Activated naive CD4-positive, alpha-beta T cell (primary cell): ENCODE measurements at places on chromosomes 1 and 21.

DNA sequence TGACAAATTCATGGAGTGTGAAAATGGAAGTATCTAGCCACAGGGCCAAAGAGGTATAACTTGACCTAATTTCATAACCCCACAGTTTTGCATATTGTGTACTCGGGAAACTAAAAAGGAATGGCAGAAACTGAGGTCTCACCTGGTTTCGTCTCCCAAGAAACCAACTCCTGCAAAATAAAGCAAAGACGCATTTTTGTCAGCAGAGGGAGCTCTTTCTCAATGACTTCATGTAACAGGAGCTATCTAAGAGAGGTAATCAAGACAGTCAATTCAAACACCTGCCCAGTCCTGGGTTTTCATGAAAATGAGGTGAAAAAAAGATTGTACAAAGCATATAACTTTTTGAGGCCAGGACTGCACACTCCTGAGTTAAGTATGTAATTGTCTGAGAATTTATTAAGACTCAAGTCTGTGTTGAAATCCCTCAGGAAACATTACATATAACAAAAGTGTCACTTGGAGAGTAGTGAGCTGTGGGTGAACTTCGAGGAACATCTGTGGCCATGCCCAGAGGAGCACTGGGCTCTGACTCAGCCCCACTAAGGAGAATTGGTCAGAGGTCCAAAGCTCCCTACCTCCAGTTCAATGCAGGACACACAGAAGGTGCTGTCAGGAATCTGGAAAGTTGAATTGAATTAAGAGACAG, 17.6 kb downstream of the FCRL4 start:
- no peak for DNase-seq

GRCh38 chr1:116919802-116920201, 10.1 kb downstream of the PTGFRN start:
- no peak for DNase-seq

GRCh38 chr1:2564815-2565374, 8.7 kb downstream of the TNFRSF14 start:
- DNase-seq, result no peak

DNA sequence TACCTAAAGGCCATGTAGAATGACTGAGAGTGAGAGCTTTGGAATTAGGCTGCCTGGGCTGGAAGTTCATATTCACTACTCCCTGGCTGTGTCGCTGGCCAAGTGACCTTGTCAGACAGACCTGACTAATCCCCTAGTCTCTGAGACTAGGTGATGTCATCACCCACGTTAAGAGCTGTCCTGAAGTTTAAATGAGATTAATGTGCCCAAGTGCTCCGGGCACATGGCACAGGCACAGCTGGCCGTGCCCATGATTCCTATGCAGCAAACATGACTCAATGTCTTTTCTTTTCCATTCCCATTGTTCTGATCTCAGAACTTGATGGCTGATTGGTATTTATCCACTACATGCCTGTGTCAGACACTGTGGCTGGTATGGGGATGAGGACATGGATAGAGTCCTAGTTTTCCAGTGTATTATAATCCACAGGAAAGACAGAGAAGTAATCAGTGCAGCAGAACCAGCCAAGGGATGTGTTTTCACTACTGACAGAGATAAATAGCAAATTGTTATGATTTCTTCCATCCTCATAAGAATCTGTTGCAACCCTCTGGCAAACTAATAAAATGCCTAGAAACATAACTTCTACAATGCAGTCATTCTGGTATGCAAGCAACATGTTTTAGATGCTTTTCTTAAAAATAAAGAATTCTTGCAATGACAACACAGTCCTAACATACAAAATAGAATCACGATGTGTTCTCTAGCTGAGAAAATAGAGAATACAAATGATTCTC, 180.9 kb downstream of the PCP4 start:
- no peak for DNase-seq

- DNase-seq, result peak; percentile 44
These were observed at the start of gene TNFRSF25 for GRCh38 chr1:6466023-6466422. Gene TNFRSF25, minus strand, starts transcription at chr1:6466173. Its CDS starts 66 bp downstream, at chr1:6466107.

GRCh38 chr1:19391596-19391981, 79.5 kb downstream of the SLC66A1 start:
- DNase-seq, result no peak

GRCh38 chr1:182599339-182599738, 4.8 kb downstream of the RGS16 start:
- DNase-seq, result no peak

DNA sequence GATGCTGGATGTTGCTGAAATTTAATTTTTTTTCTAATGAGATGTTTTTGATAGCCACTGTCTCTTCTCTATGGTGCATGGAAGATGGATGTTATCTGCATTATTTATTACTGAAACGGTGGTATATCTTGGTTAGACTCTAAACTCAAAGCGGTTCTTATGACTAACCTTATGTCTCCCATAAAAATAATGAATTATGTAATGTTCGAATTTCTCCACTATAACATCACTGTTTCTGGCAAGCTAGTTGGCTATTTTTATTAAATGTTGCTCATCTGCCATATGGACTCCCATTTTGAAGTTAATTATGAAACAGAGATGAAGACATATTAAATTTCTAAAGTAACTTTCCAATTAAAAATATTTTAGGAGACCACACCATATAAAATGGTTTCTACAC, 808.6 kb upstream of the ADGRL4 start:
- no peak for DNase-seq

DNA sequence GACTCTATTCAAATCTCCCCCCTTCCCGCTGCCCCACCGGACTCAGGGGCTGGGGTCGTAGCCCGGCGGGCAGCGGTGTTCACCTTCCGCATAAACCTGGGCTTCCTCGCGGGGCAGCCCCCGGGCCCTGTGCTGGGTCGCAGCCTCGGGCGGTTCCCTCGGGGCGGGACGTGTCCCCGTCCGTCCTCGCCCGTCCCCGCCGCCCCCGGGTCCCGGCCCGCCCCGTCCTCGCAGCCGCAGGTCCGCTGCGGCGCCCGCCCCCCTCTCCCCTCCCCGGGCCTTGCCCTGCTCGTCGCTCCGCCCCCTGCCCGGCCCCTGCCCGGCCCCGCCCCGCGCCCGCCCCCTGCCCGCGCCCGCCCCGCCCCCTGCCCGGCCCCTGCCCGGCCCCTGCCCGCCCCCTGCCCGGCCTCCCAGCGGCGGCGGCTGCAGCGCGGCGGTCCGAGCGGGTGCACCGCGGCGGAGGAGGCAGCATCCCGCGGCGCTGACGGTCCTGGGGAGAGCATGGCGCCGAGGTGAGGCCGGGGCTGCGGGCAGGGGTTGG, at the start of gene COL18A1:
COL18A1 (plus strand) TSS at position 436 of the 541 bp plus-strand sequence; CDS start at position 502, 66 bp downstream.
- peak; percentile 43 for DNase-seq

GRCh38 chr1:247854899-247855545, 2.0 kb upstream of the TRIM58 start:
- DNase-seq, result no peak

- DNase-seq, result no peak
These were observed 328.4 kb downstream of the PLA2G4A start for GRCh38 chr1:187157115-187157514.

DNA sequence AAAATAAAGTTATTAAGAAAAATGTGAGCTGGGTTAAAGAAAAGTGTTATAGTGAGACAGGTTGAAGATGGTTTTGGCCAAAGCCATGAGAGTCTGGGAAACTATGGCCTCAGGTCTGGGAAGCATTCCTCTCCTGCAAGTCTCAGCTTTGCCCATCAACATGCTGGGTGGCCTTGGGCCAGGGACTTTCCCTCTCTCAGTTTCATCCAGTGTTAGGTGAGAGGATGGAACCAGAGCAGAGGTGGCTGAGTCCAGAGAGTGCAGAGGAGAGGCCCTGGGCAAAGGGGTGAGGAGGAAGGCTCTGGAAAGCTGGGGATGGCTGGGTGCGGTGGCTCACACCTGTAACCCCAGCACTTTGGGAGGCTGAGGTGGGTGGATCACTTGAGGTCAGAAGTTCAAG, 10.5 kb downstream of the PADI2 start:
- no peak for DNase-seq

- peak; percentile 44 for DNase-seq
These were observed 7.7 kb downstream of the ENSA start for GRCh38 chr1:150621497-150622302.

GRCh38 chr1:2442661-2443060, 30.3 kb upstream of the PEX10 start:
- no peak for DNase-seq

DNA sequence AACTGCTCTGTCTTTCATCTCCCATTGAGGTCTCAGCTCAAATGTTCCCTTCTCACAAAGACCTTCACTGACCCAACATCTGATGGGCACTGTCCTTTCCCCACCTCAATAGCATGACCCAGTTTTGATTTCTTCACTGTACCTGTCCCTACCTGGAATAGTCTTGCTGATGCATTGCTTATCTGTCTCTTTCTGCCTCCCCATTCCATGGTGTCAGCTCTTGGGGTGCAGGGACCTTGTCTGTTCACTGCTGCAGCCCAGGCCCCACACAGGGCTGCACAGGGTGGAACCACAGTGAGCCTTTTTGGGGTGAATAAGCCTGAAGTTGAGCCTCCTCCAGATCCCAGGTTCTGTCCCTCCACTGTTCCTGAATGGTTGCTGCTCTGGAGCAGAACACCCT, 414.9 kb downstream of the PTPRU start:
- no peak for DNase-seq

DNA sequence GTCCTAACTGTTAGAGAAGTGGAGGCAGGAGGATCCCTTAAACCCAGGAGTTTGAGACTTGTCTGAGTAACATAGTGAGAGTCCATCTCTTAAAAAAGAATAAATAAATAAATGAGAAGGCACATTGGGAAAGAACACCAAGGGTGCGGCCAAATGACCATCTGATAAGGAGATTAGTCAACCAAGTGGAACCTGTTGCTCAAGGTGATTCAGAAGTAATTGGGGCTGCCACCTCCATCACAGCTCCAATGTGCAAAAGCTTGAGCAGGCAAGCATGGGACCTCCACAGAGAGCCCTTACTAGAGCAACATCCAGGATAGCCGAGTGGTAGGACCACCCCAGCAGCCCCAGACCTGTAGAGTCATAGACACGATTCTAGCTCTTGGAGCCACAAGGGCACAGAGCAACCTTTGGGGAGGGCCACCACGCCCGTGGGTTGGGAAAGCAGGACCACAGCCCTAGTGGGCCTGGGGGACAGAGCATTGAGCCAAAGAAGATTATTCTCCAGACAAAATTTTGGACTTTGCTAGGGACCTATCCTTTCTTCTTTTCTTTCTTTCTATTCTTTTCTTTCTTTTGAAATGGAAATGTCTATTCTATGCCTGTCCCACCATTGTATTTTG, 40.9 kb downstream of the KCNK1 start:
- DNase-seq, result no peak

DNA sequence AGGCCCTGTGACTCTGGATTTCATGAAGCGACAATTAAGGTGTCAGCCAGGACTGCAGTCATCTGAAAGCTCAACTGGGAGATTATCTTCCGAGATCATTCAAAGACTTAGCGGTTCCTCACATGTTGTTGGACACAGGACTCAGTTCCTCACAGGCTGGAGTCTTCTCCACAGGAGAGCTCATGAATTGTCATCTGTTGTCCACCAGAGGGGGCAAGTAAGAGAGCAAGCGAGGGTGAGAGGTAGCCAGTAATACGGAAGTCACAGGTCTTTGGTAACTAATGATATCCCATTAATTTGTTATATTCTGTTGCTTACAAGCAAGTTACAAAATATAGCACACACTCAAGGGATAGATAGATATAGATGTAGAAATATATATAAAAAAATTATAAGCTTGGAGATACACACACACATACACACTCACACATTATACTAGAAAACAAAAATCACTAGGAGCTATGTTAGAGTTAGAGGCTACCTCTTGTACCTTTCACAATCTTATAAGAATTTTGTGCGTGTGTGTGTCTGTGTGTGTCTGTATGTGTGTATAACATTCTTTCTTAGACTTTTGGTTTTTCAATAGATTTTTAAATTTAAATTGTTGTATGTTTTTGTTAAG, 1695.3 kb downstream of the BRINP3 start:
- no peak for DNase-seq

- no peak for DNase-seq
These were observed 63.8 kb downstream of the LAMC1 start for GRCh38 chr1:183087001-183087400.

DNA sequence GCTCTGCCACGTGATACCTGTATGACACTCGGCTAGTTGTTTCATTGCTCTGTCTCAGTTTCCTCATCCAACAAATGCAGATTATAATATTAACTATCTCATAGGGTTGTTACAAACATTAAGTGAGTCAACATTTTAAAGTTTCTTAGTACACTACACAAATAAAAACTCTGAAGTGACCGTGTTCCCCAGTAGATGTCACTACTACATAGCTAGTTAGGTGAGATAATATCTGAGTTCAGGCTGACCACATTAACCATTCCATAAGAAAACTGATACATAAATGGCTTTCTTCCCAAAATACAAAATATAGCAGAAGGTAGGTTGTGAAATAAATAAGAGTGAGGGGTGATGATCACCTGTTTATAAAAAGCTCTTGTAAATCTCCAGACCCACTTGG, 214.1 kb downstream of the NUF2 start:
- DNase-seq, result no peak

GRCh38 chr21:33149181-33149580, 79.2 kb downstream of the OLIG1 start:
- no peak for DNase-seq

DNA sequence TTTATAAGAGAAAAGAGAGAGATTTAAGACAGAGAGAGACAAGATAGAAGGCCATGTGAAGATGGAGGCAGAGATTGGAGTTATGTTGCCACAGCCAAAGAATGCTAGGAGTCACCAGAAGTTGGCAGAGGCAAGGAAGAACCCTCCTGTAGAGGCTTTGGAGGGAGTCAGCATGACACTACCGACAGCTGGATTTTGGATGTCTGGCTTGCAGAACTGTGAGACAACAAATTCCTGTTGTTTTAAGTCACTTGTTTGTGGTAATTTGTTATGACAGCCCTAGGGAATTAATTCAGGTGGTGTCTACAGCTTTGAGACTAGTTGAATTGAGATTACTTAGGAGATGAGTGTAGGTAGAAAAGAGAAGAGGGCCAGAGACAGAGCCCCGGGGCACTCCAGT, 158.5 kb downstream of the DNM3 start:
- no peak for DNase-seq

GRCh38 chr1:157086299-157086698, 13.3 kb downstream of the ETV3L start:
- DNase-seq, result no peak

DNA sequence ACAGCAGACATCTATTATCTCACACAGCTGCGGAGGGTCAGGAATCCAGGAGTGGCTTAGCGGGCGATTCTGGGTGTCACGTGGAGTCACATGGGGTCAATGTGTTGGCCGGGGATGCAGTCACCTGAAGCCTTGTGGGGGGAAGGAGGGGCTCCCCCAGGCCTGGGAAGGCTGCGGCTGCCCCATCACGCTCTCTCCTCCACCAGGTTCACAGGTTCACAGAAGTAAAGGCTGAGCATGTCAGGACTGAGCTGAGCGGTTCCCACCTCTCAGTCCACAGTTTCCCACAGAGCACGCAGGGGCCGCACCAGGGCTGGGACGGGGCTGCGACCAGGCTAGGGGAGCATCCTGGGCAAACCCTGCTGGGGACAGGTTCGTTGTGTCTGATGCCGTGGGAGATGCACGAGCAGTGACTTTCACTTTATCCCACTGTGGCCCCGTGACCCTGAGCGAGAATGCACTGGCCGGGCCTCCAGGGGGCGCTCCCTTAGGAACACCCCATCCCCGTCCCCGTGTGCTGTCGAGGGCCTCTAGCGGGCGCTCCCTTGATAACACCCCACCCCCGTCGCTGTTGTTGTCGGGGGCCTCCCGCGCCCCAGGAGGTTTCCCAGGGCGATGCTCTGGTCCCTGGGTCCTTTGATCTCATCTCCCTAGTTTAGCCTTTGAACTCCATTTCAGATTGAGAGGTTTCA, 73.2 kb upstream of the TRAPPC10 start:
- DNase-seq, result peak; percentile 63

- DNase-seq, result no peak
These were observed 165.8 kb downstream of the CDC42BPA start for GRCh38 chr1:227152525-227152924.

GRCh38 chr1:204858363-204858821, 12.3 kb upstream of the NFASC start:
- no peak for DNase-seq
